ENCODE measurements at places on chromosomes 12 and 14.

GRCh38 chr14:58848365-58848764 lies 210.6 kb downstream of the DACT1 start:
- no peak for ATAC-seq

DNA sequence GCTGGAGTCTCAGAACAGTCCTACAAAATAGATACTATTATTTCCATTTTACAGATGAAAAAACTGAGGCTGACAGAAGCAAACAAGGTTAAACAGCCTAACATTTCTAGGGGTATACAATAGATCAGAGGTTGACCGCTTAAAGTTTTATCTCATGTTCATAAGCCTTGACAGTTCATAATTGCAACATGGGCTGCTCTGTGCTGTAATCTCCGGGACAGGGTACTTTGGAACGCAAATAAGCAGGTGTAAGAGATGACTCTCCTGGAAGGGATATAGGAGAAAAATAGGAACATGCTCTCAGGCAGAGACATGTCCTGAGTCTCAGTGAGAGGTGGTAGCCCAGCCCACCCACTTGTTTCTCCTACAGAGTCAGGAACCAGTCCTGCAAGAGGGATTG lies 72.8 kb upstream of the RBM19 start:
- no peak for ATAC-seq

DNA sequence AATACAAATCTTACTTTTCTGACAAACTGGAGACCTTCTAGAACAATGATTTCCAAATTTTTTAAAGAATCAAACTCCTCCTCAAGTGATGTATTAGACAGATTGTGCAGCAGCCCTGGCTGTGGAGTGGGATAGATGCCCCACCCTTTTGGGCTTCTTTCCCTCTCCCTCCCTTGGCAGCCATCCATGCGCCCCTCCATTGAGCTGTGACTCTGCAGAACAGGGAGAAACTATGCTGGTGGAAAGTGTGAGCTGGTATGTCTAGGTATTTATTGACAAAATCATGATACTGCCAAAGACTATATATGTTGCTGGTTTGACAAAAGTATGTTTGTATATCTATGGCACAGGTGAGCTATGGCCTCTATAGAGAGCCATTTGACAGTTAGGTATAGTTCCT lies 138.5 kb downstream of the KTN1 start:
- no peak for ATAC-seq

GRCh38 chr12:109932878-109933503 lies 32.9 kb downstream of the TCHP start:
- ATAC-seq, result no peak

DNA sequence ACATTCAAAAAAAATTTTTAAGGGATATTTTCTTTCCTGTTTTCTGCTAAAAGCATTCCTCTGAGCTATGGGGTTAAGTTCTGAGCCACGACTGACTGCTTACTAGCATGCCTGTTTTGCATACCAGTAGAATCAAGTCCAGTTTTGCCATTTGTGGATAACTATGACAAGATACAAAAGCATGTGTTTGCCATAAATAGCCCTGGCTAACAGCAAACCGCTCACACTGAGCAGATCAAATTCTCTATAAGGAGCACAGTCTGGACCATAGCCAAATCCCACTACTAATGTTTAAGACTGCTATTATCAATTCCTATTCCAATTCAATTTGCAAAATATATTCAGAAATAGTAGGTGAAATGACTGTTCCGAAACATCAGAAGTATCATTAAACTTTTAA lies 3.2 kb downstream of the CFL2 start:
- ATAC-seq, result peak; percentile 82

GRCh38 chr12:28294300-28294699 lies 104.0 kb downstream of the CCDC91 start:
- ATAC-seq, result no peak

DNA sequence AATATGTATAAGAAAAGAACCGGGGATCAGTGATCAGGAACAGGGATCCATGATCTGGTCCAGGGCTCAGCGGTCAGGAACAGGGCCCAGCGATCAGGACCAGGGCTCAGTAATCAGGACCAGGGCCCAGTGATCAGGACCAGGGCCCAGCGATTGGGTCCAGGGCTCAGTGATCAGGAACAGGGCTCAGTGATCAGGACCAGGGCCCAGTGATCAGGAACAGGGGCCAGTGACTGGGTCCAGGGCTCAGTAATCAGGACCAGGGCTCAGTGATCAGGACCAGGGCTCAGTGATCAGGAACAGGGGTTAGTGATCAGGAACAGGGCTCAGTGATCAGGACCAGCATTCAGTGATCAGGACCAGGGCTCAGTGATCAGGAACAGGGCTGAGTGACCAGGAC lies 56.3 kb downstream of the TMEM121 start:
- no peak for ATAC-seq

DNA sequence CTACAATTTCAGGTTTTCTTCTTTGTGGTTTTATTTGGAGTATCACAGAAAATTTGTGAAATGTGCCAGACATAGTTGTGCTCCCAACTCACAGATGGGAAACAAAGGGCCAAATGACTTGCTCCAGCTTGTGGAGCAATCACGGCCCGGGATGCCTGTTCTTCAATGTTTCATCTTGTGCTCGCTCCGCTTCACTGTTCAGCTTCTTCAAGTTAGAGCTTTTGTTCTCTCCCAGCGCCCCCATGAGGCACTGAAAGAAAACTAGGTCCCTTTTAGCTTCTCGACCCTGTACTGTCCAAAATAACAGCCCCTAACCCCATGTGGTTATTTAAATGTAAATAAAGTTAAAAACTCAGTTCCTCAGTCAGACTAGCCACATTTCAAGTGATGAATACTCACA lies 187.9 kb upstream of the STXBP6 start:
- peak; percentile 45 for ATAC-seq

- peak; percentile 37 for ATAC-seq
Observed at GRCh38 chr14:49586673-49587460, 687 bp upstream of the RPS29 start.

DNA sequence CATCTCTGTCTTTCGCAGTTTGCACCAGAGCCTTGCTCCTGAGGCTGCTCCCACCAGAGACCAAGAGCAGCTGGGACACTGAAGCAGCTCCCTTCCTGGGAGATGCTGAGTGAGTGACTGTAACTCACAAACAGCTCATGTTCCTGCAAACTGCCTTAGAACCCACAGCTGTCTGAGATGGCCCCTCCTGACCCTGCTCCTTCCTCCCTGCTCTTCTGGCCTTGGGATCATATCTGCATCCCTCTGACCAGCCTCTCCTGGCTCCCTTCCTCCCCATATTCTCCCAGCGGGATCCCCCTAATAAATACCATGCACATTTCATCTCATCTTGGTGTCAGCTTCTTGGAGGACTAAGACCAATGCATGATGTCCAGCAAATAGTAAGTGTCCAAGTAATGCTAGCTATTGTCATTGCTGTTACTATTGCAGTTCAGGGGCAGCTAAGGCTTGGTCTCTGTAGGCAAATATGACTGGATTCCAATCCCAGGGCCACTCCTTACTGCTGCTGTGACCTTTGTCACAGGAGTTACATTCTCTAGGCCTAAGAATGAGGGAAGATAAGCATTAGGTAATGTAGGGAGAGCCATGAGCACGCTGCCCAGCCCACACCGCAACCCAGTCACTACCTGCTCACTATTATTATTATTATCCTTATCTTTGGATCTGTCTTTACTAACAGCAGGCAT lies 47.9 kb downstream of the SYNE3 start:
- ATAC-seq, result no peak

GRCh38 chr12:122519418-122519817 lies 7.3 kb downstream of the RSRC2 start:
- no peak for ATAC-seq

DNA sequence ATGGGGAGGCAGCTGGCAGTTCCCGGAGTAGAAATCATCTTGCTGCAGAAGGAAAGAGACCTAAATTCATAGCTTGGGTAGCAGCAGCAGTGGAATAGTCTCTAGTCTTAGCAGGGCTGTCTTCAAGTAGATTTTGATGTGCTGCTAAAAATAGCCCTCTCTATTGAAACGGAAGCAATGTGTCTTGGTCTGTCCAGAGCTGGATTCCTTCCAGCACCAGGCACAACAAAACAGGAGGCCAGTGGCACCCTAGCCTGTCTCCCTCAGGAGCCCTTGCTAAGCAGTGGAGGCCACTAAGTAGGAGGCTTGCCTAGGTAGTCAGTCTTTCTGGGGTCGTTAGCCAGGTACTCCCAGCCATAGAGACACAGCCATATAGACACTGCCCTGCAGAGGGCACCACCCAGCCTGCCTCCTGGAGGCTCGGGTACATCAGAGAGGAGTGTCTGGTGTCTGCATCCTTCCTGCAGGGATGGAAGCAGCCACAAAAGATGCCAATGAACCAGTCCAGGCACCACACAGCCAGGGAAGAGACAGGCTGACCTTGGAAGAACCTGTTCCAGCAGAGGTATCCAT lies 97.5 kb downstream of the CRACR2A start:
- peak; percentile 88 for ATAC-seq

DNA sequence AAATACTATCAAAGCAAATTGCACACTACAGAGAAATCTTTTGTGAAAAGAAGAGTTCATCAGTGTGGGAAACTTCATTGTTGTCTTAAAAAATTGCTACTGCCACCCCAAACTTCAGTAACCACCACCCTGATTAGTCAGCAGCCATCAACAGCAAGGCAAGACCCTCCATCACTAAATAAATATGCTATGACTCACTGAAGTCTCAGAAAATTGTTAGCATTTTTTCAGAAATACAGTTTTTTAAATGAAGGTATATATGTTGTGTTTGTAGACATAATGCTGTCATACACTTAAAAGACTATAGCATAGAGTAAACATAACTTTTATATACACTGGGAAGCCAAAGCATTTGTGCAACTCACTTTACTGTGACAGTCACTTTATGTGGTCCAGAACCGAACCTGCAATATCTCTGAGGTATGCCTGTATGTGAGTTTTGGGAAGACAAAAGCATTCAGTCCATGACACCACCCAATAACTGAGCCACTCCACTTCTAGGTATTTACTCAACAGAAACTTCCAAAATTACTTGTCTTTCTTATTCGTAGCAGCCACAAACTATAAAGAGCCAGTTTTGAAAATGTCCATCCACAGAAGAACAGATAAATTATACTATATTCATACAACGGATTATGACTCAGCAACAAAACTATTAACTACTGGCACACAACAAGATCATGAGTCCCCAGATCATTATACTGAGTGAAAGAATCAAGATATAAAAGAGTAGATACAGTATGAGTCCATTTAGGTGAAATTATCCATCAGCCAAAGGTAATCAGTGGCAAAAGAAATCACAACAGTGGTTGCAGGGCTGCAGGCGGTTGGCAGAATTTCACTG lies 649.6 kb downstream of the BCL11B start:
- no peak for ATAC-seq

- ATAC-seq, result no peak
Observed at GRCh38 chr14:78335531-78335930, 165.4 kb downstream of the NRXN3 start.

GRCh38 chr14:96639550-96639949 lies 137.4 kb downstream of the PAPOLA start:
- ATAC-seq, result no peak

DNA sequence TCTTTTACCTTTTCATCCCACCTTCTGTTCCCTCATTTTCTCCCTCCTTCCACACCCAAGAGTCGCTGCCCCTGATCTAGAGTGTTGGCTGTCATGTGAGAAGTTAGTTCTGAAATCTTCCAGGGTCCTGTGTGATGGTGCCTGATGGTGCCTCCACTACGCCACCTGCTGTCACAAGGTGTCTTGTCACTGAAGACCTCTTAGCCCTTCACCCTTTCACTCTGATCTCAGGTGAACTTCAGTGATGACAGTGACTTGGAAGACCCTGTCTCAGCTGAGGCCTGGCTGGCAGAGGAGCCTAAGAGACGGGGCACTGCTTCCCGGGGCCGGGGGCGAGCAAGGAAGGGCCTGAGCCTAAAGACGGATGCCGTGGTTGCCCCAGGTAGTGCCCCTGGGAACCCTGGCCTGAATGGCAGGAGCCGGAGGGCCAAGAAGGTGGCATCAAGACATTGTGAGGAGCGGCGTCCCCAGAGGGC lies 7.6 kb upstream of the PFDN5 start:
- ATAC-seq, result peak; percentile 81

GRCh38 chr14:54098536-54098935 lies 141.9 kb upstream of the BMP4 start:
- ATAC-seq, result no peak

GRCh38 chr12:74619884-74620283 lies 82.2 kb downstream of the ATXN7L3B start:
- ATAC-seq, result no peak

- ATAC-seq, result no peak
Observed at GRCh38 chr14:99578541-99579101, 25.4 kb downstream of the CCDC85C start.

GRCh38 chr12:55940065-55940732 lies 9.2 kb downstream of the DGKA start:
- peak; percentile 100 for ATAC-seq

- no peak for ATAC-seq
Observed at GRCh38 chr14:20419419-20419818, 6.1 kb upstream of the TEP1 start.

DNA sequence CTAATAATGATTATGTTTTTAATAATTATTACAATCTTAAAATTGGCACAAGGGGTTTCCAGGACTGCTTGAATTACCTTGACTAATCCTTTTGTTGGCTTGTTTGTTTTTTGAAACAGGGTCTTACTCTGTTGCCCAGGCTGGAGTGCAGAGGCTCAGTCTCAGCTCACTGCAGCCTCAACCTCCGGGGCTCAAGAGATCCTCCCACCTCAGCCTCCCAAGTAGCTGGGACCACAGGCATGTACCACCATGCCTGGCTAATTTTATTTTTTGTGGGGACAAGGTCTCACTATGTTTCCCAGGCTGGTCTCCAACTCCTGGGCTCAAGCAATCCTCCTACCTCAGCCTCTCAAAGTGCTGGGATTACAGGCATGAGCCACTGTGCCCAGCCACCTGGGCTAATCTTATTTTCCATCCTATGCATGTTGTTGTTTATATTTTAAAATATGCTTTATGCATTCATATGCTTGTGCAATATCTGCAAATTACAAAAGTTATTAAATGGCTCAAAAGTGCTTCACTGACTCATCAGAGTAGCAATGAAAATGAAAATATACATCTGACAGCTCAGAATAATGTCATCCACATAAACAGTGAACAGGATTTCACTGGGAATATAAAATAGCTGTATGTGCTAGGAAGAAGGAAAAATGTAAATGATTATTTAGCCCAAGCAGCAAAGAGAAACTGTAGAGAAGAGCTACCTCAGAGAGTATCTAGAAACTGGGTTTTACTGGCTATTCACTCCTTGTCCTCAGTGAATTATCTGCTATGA lies 24.8 kb upstream of the PLEKHG6 start:
- ATAC-seq, result peak; percentile 11

- no peak for ATAC-seq
Observed at GRCh38 chr12:19891936-19892591, 452.8 kb downstream of the AEBP2 start.

- ATAC-seq, result no peak
Observed at GRCh38 chr14:61174441-61174891, 106.7 kb downstream of the TMEM30B start.

DNA sequence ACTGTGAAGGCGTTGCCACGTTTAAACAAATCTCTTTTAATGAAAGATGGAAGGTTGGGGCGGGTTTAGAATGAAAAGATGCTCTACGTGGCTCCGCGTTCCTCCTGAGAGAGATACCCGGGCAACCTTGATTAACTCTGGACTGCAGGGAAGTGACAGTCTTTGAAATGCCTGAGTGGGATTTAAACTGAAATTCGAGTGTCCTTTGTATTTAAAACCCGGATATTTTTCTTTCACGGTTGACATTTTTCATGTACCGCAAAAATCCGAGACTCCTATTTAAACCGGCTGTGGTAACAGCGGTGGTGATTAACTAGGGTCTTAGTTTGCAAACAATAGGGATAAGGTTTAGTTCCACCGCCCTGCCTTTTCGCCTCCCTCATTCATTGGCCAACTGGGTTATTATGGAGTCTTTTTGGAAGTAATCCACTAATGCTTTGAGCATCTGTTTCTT lies 707 bp downstream of the G2E3 start:
- ATAC-seq, result peak; percentile 70
